CD4-positive, CD25-positive, alpha-beta regulatory T cell (primary cell): ENCODE measurements at places on chromosomes 7 and 10.
A peak's percentile ranks its signal among the peaks of the same experiment; 100 is the strongest.

- no peak for DNase-seq
Measured at GRCh38 chr10:127449490-127449889, 99.6 kb upstream of the NPS start.

- DNase-seq, result no peak
Measured at GRCh38 chr7:70574970-70575799, 556.8 kb upstream of the GALNT17 start.

DNA sequence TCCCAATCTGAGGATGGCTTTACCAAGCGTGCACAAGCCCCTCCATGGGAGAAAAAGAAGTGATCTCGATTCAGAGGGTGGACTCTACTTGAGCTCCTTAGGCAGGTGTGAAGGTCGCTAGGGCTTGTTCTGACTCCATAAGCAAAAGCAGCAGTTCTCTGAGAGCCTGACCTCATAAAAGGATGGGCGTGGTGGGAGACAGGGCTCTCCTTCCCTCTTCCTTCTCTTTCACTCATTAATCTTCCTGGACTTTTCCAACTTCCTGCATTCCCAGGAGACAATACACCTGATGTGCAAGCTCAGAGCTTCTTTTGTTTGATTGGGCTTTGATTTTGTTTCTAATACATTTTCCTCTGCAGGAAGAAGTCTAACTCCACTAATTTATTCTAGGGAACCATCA is 22.3 kb upstream of the TMEM72 start:
- DNase-seq, result no peak

- no peak for DNase-seq
Measured at GRCh38 chr10:12589291-12589690, 239.9 kb downstream of the CAMK1D start.

GRCh38 chr7:158284617-158285382 is 302.8 kb downstream of the PTPRN2 start:
- no peak for DNase-seq

- DNase-seq, result no peak
Measured at GRCh38 chr10:107914450-107915214, 750.1 kb upstream of the SORCS1 start.

- DNase-seq, result no peak
Measured at GRCh38 chr7:99094401-99094800, 49.5 kb downstream of the SMURF1 start.

DNA sequence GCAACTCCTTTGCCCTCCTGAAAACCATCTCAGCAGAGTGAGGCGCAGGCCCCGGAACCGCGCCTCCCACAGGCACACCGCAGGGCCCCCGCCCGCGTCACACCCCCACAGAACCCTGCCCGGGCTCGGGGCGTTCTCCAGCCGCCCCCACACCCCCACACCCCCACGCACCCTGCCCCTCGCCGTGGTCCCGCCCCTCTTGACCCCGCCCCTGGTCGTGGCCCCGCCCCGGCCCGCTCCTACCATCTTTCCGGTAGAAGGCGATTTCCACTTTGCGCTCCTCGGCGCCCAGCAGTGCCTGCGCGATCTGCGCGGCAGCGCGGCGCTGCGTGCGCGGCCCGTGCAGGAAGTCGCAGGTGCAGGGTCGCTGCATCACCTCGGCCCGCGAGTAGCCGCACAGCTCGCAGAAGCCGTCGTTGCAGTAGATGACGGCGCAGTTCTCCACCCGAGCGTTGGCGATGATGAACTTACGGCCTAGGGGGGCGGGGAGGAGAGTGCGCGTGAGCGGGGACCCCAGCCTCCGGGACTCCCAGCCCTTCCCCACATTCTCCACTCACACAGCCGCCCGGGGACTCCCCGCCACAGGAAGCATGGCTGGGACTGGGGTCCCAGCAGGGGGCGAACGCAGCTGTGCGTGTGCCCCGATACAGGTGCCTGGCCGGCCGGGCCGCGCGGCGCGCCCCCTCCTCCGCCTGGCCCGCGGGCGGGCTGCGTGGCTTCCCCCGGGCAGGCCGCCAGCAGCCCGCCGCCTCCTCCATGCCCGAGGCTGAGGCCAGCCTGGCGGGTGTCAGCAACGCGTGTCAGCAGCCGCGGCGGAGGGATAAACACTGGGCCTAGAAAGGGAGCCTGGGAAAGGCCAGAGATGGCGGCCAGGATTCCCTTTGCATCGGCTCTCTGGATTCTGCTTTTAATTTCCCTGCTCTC is 3.4 kb downstream of the KCNH2 start:
- peak; percentile 91 for DNase-seq

DNA sequence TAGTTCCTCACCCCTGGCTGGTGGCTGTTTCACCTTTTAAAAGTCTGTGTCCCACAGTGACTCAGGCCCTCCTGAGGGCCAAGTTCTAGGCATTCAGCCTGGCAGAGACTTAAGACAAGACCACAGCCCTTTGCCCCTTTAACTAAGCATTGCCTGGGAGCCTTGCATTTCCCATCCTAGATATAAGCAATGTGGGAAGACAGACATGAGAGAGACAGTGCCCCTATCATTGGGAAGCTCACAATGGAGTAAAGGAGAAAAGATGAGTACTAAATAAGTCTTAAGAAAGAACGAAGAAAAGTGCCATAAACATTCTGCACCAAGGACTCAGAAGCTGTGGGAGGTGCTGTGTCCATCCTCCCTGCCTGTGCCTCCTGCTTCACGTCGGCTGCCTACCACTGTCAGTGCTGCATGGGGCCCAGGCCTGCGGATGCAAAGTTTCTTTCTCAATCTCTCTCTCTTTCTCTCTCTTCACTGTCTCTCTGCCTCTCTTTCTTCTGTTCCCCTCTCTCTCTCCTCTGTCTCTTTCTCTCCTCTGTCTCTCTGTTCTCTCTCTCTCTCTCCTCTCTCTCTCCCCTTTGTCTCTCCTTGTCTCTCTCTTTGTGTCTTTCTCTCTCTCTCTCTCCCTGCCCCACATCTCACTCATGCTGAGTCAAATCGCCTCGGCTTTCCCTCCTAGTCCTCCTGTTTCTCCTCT is 21.5 kb downstream of the GPRIN2 start:
- DNase-seq, result no peak

DNA sequence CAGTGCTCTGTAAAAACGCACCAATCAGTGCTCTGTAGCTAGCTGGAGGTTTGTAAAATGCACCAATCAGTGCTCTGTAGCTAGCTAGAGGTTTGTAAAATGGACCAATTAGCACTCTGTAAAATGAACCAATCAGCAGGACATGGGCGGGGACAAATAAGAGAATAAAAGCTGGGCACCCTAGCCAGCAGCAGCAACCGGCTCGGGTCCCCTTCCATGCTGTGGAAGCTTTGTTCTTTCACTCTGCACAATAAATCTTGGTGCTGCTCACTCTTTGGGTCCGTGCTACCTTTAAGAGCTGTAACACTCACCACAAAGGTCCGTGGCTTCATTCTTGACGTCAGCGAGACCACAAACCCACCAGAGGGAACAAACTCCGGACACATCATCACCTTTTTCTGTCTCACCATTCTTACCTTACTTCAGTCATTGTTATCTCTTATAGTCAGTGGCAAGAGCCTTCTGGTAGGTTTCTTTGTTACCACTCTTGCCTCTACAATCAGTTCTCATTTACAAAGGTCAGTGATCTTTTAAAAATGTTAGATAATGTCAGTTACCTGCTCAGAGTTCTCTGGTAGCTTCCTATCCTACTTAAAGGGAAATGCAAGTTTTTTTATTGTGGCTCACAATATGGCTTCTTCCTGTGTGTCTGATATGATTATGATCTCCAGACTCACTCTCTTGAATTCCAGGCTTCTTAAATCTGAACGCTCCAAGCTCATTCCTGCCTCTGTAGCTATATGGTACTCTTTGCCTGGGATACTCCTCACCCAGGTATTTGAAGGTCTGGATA is 4.5 kb downstream of the STAM start:
- DNase-seq, result peak; percentile 70

DNA sequence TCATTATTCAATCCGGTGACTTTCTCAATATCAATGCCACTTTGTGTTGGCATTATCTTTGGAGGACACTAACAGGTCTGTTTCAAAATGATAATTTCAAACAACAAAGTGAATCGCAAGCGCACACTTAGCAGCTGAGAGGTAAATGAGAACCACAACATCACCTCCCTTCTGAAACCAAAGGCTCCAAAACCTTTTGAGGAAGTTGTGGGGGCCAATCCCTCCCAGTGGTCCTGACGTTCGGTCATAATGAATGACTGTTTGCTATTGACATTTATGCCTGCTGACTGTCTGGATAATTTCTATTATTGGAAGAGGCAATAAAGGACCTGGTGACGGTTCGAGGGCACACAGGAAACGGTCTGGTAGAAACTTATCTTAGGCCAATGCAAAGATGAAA is 1.8 kb downstream of the ADARB2 start:
- DNase-seq, result no peak

DNA sequence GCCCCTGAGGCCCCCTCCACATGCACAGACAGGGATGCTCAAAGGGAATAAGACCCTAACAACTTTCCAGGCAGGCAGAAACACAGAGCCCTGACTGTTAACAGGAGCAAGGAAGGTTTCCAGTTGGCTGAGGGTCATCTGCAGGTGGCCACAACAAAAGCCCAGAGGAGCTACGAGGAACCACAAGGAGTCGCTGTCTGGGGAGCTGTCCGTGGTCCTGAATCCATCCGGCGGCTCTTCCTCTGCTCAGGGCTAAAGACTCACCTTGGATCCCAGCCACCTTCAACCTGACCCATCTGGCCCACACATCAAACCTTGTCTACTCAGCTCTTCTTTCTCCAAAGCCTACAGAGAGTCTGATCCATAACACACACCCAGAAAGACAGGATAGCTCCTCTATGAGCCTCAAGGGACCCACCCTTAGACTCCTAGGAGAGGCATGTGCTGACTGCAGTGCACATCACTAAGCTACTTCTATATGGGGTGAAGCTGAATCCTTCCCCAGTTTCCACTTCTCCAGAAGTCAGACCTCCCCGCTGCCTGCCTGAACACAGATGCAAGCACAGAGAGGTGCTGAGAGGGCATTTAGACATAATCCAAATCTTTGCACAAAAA is 104.0 kb downstream of the SLIT1 start:
- DNase-seq, result peak; percentile 57

GRCh38 chr7:5295039-5296014 is 12.6 kb downstream of the SLC29A4 start:
- no peak for DNase-seq

DNA sequence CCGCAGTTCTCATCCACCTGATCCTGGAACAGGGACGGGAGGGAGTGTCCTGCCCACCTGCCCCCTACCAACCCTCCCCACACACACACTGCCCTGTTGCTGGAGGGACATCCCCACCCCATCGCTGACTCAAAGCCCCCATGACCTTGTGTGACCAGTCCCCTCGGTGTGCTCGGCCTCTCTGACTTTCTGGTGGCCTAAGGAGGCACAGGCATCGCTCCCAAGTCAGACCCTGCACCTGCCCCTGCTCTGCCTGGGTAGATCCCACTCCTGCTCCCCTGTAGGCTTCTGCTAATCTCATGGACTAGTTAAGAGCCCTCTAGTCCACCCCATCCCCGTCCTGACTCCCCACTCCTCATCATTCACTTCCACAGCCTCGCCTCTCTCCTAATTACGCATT is 58.8 kb upstream of the DOCK1 start:
- no peak for DNase-seq

DNA sequence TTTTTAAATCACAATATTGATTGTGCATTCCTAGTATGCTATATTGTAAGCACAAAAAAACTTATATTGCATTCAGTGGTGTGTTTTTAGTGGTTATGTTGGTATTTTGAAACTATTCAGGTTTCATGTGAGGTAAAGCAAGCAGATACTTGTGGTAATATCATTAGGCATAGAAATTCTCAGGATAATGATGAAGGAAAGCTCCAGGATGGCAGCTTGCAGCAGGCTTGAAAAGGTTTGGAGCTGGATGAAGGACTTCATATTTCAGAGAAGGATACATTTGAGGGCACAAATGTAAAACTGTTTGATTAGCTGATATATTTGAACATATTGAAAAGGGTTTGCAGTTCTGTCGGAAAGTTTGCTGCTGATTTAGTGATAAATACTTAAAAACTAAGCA is 17.5 kb downstream of the TRIM24 start:
- DNase-seq, result no peak
